Placental pericyte (primary cell): ENCODE measurements at places on chromosomes 7 and 10. TPM values are rescaled to one million over a fixed set of nuclear protein-coding genes. Genes with fewer than 3 reads are reported as not detected.

GRM8 gene
- 0.29 TPM in 1 of 2 replicates, not detected in the other for total RNA-seq

MYH16 gene
- 0.43 TPM in 1 of 2 replicates, not detected in the other for total RNA-seq

NKX1-2 gene
- not detected in 2 replicates for total RNA-seq

ABCA13 gene
- total RNA-seq = under 0.01 and 1.3 TPM in 2 replicates
